ENCODE measurements at places on chromosomes 4 and X. TPM values are rescaled to one million over a fixed set of nuclear protein-coding genes. Genes with fewer than 3 reads are reported as not detected.

AGTR2 gene
- total RNA-seq, result 0.07 TPM

PCYT1B gene
- 0.22 TPM for total RNA-seq

NHS gene
- 0.36 TPM for total RNA-seq

C4orf51 gene
- total RNA-seq, result not detected

PDLIM3 gene
- 2,718 TPM for total RNA-seq

MAGEA2B gene
- not detected for total RNA-seq

AASDH gene
- total RNA-seq, result 6.9 TPM
